ENCODE measurements at places on chromosomes 4 and X. TPM values are rescaled to one million over a fixed set of nuclear protein-coding genes. Genes with fewer than 3 reads are reported as not detected.

Gene METAP1
- 28.6 TPM for total RNA-seq

Gene CLNK
- 0.10 TPM for total RNA-seq

Gene FSTL5
- total RNA-seq, result 83.4 TPM

DNA sequence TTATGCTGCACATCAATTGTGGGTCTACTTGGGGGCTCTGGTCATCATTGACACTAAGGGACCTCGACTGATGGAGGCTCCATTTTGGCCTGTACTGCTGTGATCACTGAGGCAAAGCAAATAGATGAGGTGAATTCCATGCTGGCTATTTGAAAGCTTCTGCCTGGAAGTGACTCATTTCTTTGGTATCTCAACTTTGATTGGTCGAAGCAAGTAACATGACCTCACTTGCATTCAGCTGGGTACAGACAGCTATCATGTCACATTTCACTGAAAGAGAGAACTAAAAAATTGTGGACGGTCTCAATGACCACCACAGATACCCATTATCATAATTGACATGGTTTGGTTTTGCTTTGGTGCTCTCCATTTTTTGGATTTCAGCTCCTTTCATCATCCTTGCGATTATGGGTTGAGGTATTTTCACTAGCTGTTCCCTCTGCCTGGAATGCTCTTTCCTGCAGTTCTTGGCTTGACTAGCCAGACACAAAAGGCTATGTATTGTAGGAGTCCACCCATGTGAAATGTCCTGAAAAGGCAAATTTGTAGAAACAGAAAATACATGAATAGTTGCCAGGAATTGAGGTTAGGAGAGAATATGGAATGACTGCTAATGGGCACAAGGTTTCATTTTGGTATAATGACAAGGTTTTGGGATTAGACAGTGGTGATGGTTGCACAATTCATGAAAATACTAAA, 369.2 kb upstream of the LCORL start:
- no peak overlapping the region for H3K27ac ChIP-seq
- no peaks in the 10 kb centered on the region for H3K4me1 ChIP-seq
- H3K36me3 ChIP-seq, result no peaks in the 10 kb centered on the region
- DNase-seq, result no peak

GRCh38 chr4:54276641-54277430, 47.7 kb downstream of the PDGFRA start:
- no peak for DNase-seq
- H3K27ac ChIP-seq, result no peak overlapping the region
- H3K36me3 ChIP-seq, result no peaks in the 10 kb centered on the region
- H3K27me3 ChIP-seq, result peaks cover 2% of the 10 kb centered on the region
- H3K4me3 ChIP-seq, result no peak overlapping the region
- peaks cover 6% of the 10 kb centered on the region for H3K4me1 ChIP-seq

DNA sequence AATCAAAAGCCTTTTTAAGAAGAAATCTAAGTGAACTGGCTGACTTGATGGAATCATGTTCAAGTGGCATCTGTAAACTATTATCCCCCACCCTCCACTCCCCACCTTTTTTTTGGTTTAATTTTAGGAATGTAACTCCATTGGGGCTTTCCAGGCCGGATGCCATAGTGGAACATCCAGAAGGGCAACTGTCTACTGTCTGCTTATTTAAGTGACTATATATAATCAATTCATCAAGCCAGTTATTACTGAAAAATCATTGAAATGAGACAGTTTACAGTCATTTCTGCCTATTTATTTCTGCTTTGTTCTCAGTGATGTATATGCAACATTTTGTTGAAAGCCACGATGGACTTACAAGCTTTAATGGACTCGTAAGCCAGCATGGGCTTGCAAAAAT, 162.3 kb downstream of the STIM2 start:
- H3K4me1 ChIP-seq, result no peaks in the 10 kb centered on the region
- H3K4me3 ChIP-seq, result no peak overlapping the region
- no peaks in the 10 kb centered on the region for H3K27me3 ChIP-seq
- no peak overlapping the region for H3K27ac ChIP-seq

- no peak for DNase-seq
- no peaks in the 10 kb centered on the region for H3K27me3 ChIP-seq
- no peaks in the 10 kb centered on the region for H3K36me3 ChIP-seq
- no peak overlapping the region for H3K27ac ChIP-seq
- H3K4me3 ChIP-seq, result no peak overlapping the region
Observed at GRCh38 chr4:81648576-81649275, 177.0 kb upstream of the RASGEF1B start.

- no peak overlapping the region for H3K4me3 ChIP-seq
- H3K27ac ChIP-seq, result no peak overlapping the region
- H3K4me1 ChIP-seq, result peaks cover 8% of the 10 kb centered on the region
Observed at GRCh38 chr4:140131675-140132229, 22.2 kb downstream of the MAML3 start.

- no peaks in the 10 kb centered on the region for H3K27me3 ChIP-seq
- no peak overlapping the region for H3K27ac ChIP-seq
- H3K4me1 ChIP-seq, result no peaks in the 10 kb centered on the region
Observed at GRCh38 chr4:129641179-129641578, 545.2 kb downstream of the C4orf33 start.

DNA sequence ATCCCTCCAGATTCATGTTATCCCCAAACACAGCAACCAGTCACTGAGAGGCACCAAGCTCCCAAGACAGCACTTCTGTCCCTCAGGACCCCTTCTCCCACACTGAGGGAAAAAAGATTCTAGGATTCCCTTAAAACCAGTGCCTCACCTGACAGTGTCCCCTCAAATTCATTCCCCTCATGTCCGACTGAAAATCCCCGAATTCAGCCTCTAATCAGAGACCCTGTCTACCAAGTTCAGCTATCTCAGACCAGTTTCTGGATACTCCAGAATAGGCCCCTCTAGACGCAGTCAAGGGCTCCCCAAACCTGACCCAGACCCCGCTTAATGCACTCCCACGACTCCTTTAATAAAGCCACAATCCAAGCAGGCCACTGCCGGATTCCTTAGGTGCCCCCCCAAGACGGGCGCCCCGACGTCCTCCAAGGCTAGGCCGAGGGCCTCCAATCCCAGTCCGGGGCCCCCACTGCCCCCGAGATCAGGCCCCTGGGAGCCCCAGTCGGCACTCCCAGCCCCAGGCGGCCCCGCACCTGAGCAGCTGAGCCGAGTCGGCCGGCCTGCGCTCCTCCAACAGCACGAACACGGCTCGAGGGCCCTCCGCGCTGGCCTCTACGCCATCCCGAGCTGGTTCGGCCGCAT, 457 bp downstream of the TFE3 start:
- H3K4me1 ChIP-seq, result peaks cover 16% of the 10 kb centered on the region
- peaks cover 21% of the 10 kb centered on the region for H3K36me3 ChIP-seq
- DNase-seq, result no peak
- H3K27ac ChIP-seq, result peak overlapping the region; percentile 59
- H3K4me3 ChIP-seq, result peak overlapping the region; percentile 34

- peaks cover 12% of the 10 kb centered on the region for H3K4me1 ChIP-seq
- H3K27me3 ChIP-seq, result no peaks in the 10 kb centered on the region
- peak; percentile 65 for DNase-seq
- no peaks in the 10 kb centered on the region for H3K36me3 ChIP-seq
Observed at GRCh38 chr4:86891762-86892635, at the start of gene C4orf36. C4orf36 (minus strand) TSS chr4:86892422; CDS start chr4:86891520, 902 bp downstream.

DNA sequence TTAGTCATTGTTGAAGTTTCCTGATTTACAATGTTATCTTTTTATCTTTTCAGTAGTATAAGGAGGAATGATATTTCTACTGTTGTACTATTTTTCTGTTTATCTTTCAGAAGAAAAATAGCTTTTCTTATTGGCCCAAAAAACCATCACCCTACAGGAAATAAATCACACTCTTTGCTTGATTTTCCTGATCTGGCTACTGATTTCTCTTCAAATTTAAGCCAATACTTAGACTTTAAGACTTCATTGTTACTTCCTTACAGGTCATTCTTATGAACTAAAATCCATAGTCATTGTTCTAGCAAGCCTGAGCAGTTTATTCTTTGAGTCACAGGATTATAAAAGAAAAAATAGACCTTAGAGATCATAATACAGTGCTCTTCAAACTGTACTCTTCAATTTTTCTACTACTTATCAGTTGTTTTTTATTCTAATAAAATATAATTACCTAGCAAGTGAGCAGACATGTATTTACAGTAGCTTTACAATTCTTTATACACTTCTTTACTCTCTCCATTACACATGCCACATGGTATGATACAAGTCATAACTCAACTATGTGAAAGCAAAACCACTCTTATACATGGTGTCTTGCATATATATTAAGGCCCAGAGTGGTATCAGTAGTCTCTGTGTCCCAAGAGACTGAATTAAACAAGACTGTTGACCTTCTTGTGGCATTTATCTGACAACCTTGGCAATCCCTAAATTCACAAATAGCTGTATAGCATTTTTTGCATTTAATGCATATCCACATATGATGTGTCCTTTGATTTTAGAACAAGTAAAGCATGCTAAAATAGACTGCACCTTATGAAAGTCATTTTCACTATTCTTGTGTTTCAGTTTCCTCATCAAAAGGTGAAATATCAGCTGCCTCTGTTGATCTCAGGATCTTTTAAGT, 47.9 kb downstream of the TET2 start:
- H3K27me3 ChIP-seq, result no peaks in the 10 kb centered on the region
- no peak overlapping the region for H3K27ac ChIP-seq
- no peak overlapping the region for H3K4me3 ChIP-seq
- no peaks in the 10 kb centered on the region for H3K36me3 ChIP-seq
- no peaks in the 10 kb centered on the region for H3K4me1 ChIP-seq

DNA sequence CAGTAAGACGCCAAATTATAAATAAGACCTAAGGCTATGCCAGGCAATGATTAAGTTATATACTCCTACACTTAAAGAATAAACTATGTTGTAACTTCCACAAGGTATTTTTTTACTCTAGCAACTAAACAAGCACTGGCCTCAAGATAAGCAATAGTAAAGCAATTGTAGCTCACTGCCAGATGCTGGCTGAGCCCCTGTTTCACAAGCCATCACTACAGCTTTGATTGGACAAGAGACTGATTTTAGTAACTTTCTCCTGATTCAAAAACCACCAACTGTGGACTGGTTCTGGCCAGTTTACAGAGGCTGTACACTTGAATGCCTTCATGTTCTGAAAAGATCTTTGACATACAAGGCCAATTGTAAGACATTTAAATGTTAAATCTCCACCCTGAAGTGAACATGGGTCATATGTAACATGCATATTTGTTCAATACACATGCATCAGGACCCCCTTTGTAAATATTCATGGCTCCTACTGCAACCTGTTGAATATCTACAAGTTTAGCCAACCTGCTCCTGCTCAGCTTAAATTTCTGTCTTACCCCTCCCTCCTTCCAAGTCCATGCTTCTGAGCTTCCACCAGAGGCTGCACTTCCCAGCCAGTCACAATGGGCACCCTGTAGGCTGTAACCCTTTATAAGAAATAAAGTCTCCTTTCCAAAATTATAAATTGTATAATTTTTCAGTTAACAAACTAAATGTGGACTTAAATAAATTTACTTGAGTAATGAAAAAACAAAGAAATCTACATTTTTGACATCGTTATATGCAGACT, 423.6 kb downstream of the ANKRD50 start:
- no peak for DNase-seq
- no peaks in the 10 kb centered on the region for H3K36me3 ChIP-seq
- H3K27me3 ChIP-seq, result no peaks in the 10 kb centered on the region

- no peaks in the 10 kb centered on the region for H3K4me1 ChIP-seq
- H3K27ac ChIP-seq, result no peak overlapping the region
- DNase-seq, result no peak
- no peaks in the 10 kb centered on the region for H3K27me3 ChIP-seq
Observed at GRCh38 chr4:10552591-10553280, 95.5 kb upstream of the ZNF518B start.

DNA sequence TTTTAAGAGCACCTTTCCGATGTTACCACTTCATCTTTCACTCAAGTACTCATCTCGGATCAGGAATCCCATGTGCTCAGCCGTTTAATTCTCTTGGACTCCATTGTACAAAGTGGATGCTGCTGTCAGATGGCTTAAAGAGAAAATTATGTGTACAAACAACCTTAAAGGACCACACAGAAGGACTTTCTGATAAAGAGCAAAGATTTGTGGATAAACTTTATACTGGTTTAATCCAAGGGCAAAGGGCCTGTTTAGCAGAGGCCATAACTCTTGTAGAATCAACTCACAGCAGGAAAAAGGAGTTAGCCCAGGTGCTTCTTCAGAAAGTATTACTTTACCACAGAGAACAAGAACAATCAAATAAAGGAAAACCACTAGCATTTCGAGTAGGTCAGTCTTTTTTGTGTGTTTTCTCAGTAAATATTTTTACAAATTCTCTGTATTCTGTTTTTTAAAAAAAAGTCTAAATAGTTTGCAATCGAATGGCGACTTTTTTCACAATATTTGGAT, 20.1 kb downstream of the MMAA start:
- no peak overlapping the region for H3K27ac ChIP-seq
- no peaks in the 10 kb centered on the region for H3K4me1 ChIP-seq
- no peak overlapping the region for H3K4me3 ChIP-seq
- no peak for DNase-seq
- no peaks in the 10 kb centered on the region for H3K27me3 ChIP-seq

DNA sequence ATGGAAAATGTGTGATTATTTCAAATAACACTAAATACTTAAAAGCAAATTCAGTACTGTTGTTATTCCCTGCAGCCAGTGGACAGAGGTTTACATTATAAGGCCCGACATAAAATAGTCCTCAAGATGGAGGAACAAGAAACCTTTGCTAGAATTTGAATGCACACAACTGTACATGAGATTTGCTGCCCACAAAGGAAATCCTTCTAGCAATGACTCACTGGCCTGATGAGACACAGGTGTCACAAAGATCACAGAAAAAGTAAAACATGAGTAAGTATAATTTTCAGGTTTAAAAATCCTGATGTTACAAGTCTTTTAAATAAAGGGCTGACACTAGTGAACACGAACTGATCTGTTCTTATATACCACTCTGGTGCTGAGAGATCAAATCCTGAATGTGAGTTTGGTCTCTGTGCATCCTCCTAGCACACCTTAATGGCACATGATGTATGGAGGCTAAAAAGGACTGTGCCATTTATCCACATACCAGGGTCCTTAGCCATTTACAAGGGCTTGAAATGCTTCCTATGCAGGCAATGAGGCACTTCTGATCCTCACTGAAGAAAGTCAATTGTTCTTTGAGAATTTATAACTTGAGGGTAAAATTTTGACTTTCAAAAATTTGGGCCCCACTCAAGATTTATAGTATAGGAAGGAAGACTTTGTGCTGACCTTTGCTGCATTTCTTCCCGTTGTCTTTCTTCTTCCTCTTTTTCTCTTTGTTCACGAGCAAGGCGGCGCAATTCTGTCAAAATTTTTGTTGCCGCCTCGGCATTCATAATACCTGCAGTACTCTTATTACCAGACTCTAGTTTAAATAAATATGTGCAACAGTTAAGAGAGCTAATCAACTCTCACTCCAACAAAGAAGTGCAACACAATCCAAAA, 23.0 kb downstream of the MAP7D3 start:
- no peaks in the 10 kb centered on the region for H3K4me1 ChIP-seq
- H3K36me3 ChIP-seq, result peaks cover 5% of the 10 kb centered on the region
- no peak for DNase-seq
- no peak overlapping the region for H3K27ac ChIP-seq

DNA sequence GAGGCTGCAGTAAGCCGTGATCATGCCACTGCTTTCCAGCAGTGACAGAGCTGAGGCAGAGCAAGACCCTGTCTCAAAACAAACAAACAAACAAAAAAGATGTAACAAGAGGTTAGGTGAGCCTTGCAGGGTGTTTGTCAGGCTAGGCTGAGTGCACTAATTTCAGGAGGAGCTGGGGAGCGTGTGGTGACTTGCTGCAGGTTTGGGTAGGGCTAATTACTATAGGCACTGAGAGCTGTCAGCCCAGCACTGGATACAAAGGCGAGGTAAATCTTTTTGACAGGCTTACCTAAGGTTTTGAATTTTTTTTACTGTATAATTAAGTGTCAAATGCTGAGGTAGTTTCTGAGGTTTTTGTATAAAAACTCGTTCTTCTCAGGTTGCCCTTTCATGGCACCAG, 29.8 kb upstream of the SH3D19 start:
- no peaks in the 10 kb centered on the region for H3K27me3 ChIP-seq
- H3K4me1 ChIP-seq, result peaks cover 19% of the 10 kb centered on the region
- H3K27ac ChIP-seq, result no peak overlapping the region
- H3K4me3 ChIP-seq, result no peak overlapping the region

All from spinal cord (tissue), 10 donors.